ENCODE measurements at places on chromosomes 1 and 21. TPM values are rescaled to one million over a fixed set of nuclear protein-coding genes. Genes with fewer than 3 reads are reported as not detected.

The CLCN6 gene
- 34.9 TPM for total RNA-seq

GRCh38 chr1:153774780-153775457, at the start of gene SLC27A3:
Gene SLC27A3 (plus strand): TSS chr1:153775407. CDS start chr1:153775498, 91 bp downstream.
- peak; percentile 62 for DNase-seq

The SLAMF9 gene
- not detected for total RNA-seq

GRCh38 chr1:229815076-229815475, 189.0 kb downstream of the URB2 start:
- no peak for DNase-seq

The OR14A2 gene
- not detected for total RNA-seq

GRCh38 chr1:84912726-84913554, 19.9 kb upstream of the LPAR3 start:
- no peak for DNase-seq

GRCh38 chr1:41348394-41348793, 12.8 kb upstream of the FOXO6 start:
- DNase-seq, result no peak

- peak; percentile 75 for DNase-seq
Observed at GRCh38 chr1:53519421-53519820, 60.2 kb downstream of the DMRTB1 start.

- no peak for DNase-seq
Observed at GRCh38 chr21:22650226-22650625, 1652.0 kb downstream of the NCAM2 start.
